Mononuclear cell (primary cell): ENCODE measurements at places on chromosomes 7 and 10. TPM values are rescaled to one million over a fixed set of nuclear protein-coding genes. Genes with fewer than 3 reads are reported as not detected.

FOXP2 gene
- not detected for total RNA-seq

TCERG1L gene
- total RNA-seq = under 0.01 TPM

ZNF3 gene
- total RNA-seq = 37.4 TPM

MCU gene
- 12.0 TPM for total RNA-seq

CRHR2 gene
- not detected for total RNA-seq

SYT15B gene
- 0.10 TPM for total RNA-seq

HHEX gene
- 30.3 TPM for total RNA-seq

ARHGAP12 gene
- total RNA-seq = 36.8 TPM

HOXA2 gene
- total RNA-seq = 0.10 TPM

ACSL5 gene
- total RNA-seq = 13.3 TPM

SCIN gene
- 0.21 TPM for total RNA-seq

FEZF1 gene
- total RNA-seq = not detected

TRIM4 gene
- total RNA-seq = 23.2 TPM

TAS2R3 gene
- total RNA-seq = 0.73 TPM

MALSU1 gene
- 25.7 TPM for total RNA-seq

ASB10 gene
- not detected for total RNA-seq
